ENCODE measurements at places on chromosomes 6 and 20.
A peak's percentile ranks its signal among the peaks of the same experiment; 100 is the strongest.

- DNase-seq, result peak; percentile 2
Observed at GRCh38 chr20:44736170-44737021, 9.3 kb upstream of the KCNK15 start.

GRCh38 chr6:17635568-17635967, 35.5 kb downstream of the FAM8A1 start:
- DNase-seq, result no peak

- no peak for DNase-seq
Observed at GRCh38 chr6:119669221-119669620, 319.7 kb upstream of the MAN1A1 start.

DNA sequence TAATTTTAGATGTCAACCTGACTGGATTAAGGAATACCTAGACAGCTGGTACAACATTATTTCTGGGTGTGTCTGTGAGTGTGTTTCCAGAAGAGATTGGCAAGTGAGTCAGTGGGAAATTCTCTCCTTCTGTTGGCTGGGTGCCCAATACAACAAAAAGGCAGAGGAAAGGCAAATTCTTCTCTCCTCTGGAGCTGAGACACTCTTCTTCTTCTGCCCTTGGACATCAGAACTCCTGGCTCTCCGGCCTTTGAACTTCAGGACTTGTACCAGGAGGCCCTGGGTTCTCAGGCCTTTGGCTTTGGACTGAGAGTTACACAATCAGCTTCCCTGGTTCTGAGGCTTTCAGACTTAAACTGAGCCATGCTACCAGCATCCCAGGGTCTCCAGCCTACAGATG, 7.8 kb upstream of the BTN3A1 start:
- no peak for DNase-seq

DNA sequence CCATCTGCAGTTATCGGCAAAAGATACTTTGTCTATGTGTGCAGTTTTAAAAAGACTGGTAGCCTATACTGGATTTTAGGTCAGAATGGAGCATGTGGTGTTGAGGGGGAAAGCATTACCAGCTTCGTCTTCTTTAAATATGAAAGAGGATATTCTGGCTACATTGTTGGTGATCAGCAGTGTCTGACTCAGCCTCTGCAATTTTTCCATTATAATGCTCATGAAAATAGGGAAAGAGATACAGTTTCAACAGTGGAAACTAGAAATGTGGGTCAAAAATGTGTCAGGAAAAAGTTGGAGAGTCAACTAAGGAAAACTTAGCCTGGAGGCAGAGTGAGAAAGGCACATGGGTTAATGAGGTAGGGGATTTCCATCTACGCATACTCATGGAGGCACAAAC, 45.2 kb downstream of the HDGFL1 start:
- DNase-seq, result no peak

- DNase-seq, result no peak
Observed at GRCh38 chr6:3183066-3183465, 25.7 kb upstream of the TUBB2A start.

GRCh38 chr20:40493071-40493470, 196.0 kb downstream of the MAFB start:
- DNase-seq, result no peak

- no peak for DNase-seq
Observed at GRCh38 chr20:37137547-37137946, 41.6 kb upstream of the RPN2 start.

- no peak for DNase-seq
Observed at GRCh38 chr6:56528412-56528841, 114.3 kb downstream of the DST start.

- DNase-seq, result no peak
Observed at GRCh38 chr6:77010931-77011542, 452.3 kb downstream of the HTR1B start.

DNA sequence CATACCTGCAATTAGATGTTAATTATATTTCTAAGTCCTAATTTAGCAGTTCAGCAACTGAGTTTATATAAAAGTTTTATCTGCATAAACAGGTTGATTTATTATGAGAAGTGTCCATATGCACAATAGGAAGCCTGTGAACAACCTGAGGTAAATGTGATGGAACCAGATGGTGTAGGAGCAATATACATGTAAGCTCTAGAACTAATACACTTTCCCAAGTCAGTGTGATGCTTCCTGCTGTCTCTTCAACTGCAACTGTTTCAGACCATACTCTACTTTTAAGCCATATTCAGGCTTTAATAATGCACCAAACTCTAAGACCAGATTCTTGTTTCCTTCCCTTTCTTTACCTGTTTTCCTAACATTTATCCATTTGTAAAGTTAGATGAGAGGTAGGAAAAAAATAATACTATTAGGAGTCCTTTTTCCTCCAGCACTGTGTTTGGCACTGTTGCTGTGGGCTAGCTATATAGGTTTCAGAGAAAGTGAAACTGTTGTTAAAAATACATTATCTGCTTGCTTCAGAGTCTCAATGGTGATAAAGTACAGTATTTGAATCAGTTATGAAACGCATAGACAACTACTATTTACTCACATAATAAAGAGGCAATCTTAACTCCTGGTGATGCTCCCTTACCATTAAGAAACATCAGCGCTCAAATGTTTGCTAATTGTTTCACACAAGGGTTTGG, 1009.3 kb downstream of the GRIK2 start:
- DNase-seq, result no peak

GRCh38 chr6:150263765-150264404, 104.9 kb upstream of the IYD start:
- no peak for DNase-seq

DNA sequence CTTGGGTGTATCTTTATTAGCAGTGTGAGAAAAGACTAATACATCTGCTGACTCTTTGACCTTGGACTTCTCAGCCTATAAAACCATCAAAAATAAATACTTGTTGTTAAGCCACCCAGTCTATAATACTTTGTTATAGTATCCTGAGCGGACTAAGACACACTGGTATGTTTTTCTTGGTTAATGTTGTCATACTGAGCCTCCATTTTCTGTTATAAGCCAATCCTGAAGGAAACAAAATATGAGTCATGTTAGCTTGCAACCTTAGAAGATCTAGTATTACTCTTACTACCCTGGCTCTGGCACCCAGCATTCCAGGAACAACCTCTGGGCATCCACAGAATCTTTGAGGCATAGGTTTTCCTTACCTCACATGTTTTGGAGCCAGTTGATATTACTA, 307.2 kb downstream of the FRK start:
- no peak for DNase-seq

Measured in stimulated activated CD8-positive, alpha-beta memory T cell treated with anti-CD3 and anti-CD28 coated beads, Interleukin-4, amount 100 ng/mL, for 24 hours (primary cell).